ENCODE measurements at places on chromosomes 5 and 9.

GRCh38 chr5:117182104-117182503 lies 607.5 kb upstream of the SEMA6A start:
- DNase-seq: no peak

- no peak for DNase-seq
Measured at GRCh38 chr9:99023831-99024230, 80.1 kb downstream of the COL15A1 start.

GRCh38 chr5:135964670-135965320 lies 10.0 kb upstream of the LECT2 start:
- DNase-seq: no peak

- DNase-seq: no peak
Measured at GRCh38 chr5:1815881-1816292, 14.7 kb downstream of the NDUFS6 start.

- no peak for DNase-seq
Measured at GRCh38 chr5:5475975-5476374, 53.5 kb downstream of the ICE1 start.

- no peak for DNase-seq
Measured at GRCh38 chr5:124658867-124659557, 87.4 kb downstream of the ZNF608 start.

- no peak for DNase-seq
Measured at GRCh38 chr5:78922879-78923621, 62.1 kb downstream of the ARSB start.

GRCh38 chr5:147245381-147246165 lies 10.7 kb downstream of the STK32A start:
- DNase-seq: no peak

DNA sequence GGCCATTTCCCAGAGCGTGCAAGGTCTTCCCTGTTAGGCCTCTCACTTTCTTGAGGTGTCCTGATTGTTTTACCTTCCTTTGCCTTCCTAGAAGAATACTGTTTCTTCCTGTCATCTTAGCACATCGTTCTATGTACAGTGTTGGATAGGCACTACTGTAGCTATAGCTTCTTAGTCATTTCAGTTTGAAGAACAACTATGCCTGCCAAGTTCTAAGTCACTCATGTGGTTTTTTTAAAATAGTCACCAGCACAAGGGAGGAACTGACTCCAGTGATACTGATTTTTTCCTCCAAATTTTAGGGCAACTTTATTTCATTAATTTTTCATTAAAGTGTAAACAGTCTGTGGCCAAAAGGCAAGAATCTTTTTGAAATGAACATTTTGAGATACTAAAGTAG lies 122.4 kb upstream of the NR5A1 start:
- DNase-seq: no peak

DNA sequence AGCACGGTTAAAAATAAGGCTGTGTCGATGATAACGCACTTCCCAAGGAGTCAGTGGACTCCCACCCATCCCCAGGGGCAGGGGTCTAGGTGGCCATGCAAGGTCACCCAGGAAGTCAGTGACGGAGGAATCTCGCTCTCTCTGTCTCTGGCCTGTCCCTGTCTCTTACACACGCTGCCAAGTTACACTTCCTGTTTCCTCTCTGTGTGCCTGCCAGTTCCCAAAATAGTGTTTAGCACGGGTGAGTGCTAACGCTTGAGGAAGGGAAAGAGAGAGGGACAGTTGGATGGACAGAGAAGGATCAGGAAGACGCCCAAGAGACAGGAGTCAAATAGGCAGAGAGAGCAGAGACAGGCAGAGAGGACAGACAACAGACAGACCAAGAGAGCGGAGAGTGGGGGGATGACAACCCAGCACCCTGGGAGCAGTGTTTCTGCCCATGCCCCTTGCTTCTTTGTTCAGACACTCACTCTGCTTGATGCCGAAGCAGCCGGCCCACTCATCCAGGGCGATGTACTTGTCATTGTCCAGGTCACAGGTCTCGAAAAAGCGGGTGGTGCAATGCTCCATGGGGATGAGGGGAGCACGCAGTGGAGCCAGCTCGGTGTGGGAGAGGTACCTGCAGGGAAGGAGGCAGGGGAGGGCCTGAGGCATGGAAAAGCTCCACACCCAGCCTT lies 23.0 kb downstream of the SPARC start:
- DNase-seq: no peak

- DNase-seq: no peak
Measured at GRCh38 chr9:14863402-14863801, 46.8 kb downstream of the FREM1 start.

DNA sequence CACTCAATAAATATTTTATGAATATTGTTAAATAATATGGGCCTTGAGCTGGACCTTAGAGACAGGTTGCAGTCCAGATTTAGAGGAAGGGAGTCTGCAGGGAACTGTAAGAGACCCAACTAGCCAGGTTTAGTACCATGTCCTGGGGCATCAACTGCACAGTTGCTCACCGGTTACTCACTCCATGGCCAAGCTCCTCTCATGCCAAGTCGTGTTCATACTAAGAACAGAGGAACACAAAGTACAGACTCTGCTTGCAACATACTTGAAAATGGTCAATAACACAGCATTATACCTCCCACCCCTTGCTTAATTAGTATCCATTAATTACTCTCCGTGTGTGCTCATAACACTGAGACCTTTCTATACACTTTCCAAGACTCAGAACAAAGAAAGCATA lies 317.6 kb upstream of the PIK3R1 start:
- DNase-seq: no peak

- no peak for DNase-seq
Measured at GRCh38 chr9:82989929-82990328, 73.0 kb downstream of the RASEF start.

GRCh38 chr9:89138463-89139390 lies 39.9 kb downstream of the SHC3 start:
- no peak for DNase-seq

- DNase-seq: no peak
Measured at GRCh38 chr9:16833296-16833835, 37.1 kb downstream of the BNC2 start.

- DNase-seq: no peak
Measured at GRCh38 chr9:27150746-27151406, 41.9 kb downstream of the TEK start.

GRCh38 chr9:21964925-21965385 lies 29.2 kb downstream of the CDKN2A start:
- DNase-seq: no peak

DNA sequence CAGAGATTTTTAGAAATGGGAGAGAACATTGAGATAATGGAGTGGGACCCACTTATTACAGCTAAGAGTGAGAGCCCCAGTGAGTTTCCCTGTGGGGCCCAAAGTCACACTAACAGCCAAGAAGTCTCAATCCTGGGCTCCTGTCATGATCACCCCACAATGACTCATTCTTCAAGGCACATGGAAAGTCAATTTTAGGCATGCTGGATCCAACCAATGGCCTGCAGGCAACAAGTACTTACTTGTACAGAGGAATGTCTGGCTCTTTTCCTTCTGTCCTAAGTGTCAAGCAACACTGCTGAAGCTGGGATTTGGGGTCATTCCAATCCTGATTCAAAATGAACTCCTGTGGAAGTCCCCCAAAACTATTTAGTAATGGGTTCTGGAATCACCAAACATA lies 123.1 kb downstream of the DROSHA start:
- no peak for DNase-seq

- no peak for DNase-seq
Measured at GRCh38 chr5:151250346-151251000, 2.5 kb upstream of the GM2A start.

GRCh38 chr9:89750117-89750791 lies 145.4 kb downstream of the GADD45G start:
- DNase-seq: no peak

DNA sequence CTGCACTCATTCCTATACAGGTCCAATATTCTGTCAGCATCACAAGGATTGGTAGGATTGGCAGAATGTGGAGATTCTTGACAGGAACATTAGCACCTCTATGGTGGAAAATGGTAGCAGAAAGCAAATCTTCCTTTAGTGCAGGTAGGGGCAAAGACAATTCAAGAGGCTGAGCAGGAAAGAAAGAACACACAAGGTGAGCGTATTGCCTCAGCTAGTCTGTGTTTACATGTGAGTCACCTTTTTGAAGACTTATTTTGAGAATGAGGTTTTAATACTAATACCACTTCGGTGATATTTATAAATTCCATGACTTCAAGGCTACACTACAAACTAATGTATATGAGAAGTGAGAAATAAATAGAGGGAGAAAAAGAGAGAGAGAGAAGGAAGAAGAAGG lies 717.0 kb downstream of the BRINP1 start:
- no peak for DNase-seq

GRCh38 chr9:20563917-20564316 lies 58.4 kb downstream of the MLLT3 start:
- DNase-seq: no peak

DNA sequence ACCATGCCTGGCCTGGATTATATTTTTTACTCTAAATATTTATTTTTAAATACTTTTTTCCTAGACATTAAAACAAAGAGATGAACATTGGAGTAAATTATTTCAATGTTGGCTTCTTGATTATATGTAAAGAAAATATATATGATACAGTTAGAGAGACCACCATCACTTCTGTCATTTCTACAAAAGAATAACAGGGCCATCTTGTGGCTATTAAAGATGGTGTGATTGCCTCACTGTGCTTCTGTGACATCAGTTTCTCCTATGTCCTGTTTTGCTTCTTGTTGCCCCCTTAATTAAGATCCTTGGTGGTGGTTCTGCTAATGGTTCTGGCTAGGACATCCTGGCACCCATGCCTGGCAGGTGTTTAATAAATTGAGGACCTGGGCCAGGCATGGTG lies 32.9 kb downstream of the NDFIP1 start:
- no peak for DNase-seq

- DNase-seq: no peak
Measured at GRCh38 chr9:101477214-101477613, 41.6 kb upstream of the ALDOB start.

- no peak for DNase-seq
Measured at GRCh38 chr9:29701971-29702370, 2128.7 kb upstream of the C9orf72 start.

DNA sequence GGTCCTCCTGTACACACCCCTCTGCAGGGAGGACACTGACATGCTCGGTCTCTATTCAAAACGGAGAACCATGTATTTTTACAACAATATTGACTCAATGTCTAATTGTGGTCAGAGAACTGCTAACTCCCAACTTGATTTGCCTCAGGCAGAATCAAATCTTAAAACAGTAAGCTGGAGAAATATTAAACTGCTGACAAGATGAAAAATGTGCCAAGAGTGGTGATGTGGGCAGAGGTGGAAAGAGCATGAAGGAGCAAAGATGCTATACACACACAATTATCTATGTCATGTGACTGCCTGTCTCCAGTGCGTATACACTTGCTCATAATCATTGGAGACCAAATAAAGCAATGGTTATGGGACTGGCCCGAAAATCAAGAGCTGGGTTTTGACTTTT lies 556.1 kb upstream of the ZNF608 start:
- no peak for DNase-seq

DNA sequence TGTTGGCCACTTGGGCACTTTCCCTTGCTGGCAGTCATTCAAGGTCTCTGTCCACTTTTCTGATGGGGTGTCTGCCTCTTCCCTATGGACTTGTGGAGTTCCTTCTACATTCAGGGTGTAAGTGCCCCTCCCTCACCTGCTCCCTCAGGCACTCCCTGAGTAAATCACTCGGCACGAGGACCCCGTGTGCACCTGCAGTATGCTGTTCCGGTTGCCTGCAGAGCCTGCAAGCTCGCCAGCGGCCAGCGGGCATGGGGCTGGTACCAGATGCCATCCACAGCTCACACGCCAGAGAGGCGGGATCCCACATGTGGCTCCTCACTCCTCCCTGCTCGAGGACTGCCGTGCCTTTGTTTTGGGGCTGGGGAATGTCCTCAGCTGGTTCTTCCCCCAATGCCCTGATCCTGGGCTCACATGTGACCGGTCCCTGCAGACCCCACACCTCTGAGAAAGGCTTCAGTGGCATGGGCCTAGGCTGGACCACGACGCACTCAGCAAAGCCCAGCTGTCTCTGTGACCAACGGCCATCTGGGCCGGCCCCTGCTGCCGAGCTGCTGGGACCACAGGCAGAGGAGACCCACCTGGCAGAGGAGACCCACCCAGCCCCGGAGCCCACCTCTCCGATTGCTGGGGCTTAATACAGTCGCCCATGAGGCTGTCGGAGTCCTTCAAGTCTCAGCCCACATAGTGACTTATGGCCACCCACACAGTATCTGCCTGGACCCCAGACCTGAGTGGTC lies 46.1 kb upstream of the CLPTM1L start:
- no peak for DNase-seq

DNA sequence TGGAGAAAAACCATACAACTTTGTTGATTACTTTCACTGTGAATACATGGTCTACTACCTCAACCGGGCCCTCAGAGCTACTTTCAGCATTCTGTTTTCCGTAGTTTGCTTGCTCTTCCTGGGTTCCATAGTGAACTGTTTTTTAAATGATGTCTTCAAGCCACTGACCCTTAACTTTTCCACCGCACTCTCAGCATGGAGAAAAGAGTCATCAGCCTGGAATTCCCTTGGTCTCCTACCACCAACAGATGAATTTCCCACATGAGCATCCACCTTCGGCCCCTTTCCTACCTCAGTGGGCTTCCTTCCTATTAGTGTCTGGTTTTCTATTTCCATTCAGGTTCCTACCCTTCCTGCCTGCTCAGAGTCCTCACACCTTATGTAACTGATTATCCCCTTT lies 135.9 kb upstream of the ADAMTSL1 start:
- no peak for DNase-seq

DNA sequence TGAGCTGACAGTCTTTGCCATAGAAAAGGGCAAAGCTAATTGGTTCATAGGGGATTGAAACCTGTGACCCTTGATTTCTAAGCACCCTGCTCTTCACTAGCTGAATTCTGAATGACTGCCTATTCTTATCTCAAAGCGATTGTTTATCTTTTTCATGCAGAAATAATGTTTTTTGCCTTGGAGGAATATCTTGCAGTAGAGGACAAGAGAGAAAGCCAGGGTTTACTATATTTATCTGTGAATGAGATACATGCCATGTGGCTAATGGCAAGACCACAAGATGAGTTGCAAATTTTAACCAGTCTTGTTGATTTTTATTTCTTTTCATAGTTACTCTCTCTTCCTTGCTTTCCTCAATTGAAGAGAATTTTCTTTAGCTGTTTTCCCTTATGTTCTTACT lies 185.0 kb downstream of the CNTLN start:
- no peak for DNase-seq

- no peak for DNase-seq
Measured at GRCh38 chr5:107370396-107370968, 300.3 kb downstream of the EFNA5 start.

GRCh38 chr5:172902497-172903472 lies 56.4 kb upstream of the RPL26L1 start:
- no peak for DNase-seq

DNA sequence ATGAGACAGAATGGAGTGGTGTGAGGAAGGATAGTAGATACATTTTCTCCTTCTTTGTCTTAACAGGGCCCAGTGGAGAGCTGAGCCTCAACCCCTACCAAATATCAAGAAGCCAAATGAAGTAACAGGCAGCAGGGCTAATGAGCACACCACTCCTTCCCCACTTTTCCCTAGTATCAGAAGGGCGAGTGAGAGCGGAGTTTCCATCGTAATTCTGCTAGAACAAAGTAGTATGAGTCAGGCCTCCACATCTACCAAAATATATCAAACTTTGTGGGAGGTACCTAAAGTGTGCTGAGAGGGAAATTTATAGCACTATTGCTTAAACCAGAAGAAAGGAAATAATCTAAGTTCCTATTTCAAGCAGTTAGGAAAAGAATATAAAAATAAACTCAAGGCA lies 769.0 kb upstream of the RGMB start:
- DNase-seq: no peak
